ENCODE measurements at places on chromosomes 12 and 14. TPM values are rescaled to one million over a fixed set of nuclear protein-coding genes. Genes with fewer than 3 reads are reported as not detected.

Gene DPF3
- total RNA-seq: 0.13 TPM

Gene KRT81
- 3,944 TPM for total RNA-seq

Gene SPIC
- not detected for total RNA-seq

Gene RTL1
- 0.23 TPM for total RNA-seq

Gene EML1
- total RNA-seq: 34.0 TPM

Gene MIPOL1
- total RNA-seq: 3.2 TPM

Gene MYH7
- not detected for total RNA-seq

Gene KCNA5
- total RNA-seq: not detected

Gene E2F7
- total RNA-seq: 8.6 TPM

Gene C12orf56
- 0.03 TPM for total RNA-seq

Gene MGAT2
- 49.6 TPM for total RNA-seq

Gene KRT79
- not detected for total RNA-seq

Gene OR6C2
- total RNA-seq: not detected

Gene PROX2
- not detected for total RNA-seq
